Left forelimb (tissue), 1 donor: ENCODE measurements at places on chromosomes 4 and X.
A peak's percentile ranks its signal among the peaks of the same experiment; 100 is the strongest.

DNA sequence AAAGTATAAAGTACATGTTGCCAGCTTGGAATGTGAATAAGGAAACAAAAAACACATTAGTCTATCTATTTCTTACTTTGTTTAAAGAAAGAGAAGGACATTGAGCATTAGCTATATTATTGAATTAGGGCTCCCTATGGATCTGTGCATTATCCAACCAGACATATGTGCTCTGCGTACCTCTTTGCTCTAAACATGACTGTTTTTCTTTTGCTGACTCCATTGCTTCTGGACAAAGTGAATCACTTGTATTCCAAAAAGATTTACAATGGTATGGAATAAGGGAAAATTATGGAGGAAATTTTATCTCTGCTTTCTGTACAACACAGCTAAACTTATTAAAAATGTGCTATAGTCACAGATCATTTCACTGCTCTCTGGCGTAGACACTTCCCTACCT, 727.8 kb upstream of the LCORL start:
- DNase-seq, result no peak

GRCh38 chr4:90127223-90127705, at the start of gene CCSER1:
TSS of gene CCSER1 (plus strand) at chr4:90127394.
- DNase-seq, result peak; percentile 76

DNA sequence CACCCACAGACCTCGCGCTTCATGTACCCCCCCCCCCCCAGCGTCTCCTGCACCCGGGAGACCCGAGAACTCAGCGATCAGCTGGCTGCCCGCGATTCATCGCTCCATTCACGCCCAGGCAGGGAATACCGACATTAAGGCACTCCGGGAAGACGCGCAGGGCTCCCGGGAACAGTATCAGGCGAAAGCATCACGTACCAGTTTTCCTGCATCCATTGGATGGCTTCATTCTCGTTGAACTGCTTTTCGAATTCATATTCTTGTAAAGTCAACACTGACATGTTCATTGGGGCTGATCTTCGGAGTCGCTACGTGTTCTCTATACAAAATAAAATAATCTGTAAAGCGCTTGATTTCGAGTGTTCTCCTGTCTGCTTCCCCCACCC, 373 bp downstream of the ELOVL6 start:
- DNase-seq, result peak; percentile 70

DNA sequence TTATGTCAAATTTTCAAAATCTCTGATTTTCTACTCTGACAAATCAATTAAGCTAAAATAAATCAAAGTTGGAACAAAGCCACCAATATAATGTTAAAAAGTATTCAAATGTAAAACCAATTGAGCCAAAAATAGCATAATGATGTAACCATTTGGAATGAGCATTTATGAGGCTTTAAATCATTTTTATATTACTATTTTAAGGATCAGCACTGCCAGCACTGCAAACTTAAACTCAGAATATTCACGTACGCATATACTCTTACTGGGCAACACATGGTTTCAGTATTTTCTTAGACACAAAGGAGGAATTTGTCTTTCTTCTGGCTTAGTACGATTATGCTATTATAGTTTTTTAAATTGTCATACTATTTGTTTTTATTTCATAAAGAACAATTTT, 52.2 kb downstream of the AFAP1 start:
- no peak for DNase-seq

GRCh38 chr4:146900295-146900694, 45.4 kb downstream of the TTC29 start:
- no peak for DNase-seq

- DNase-seq, result no peak
Observed at GRCh38 chr4:7845493-7846128, 94.0 kb downstream of the AFAP1 start.

- no peak for DNase-seq
Observed at GRCh38 chr4:159197885-159198269, 95.0 kb downstream of the RAPGEF2 start.

DNA sequence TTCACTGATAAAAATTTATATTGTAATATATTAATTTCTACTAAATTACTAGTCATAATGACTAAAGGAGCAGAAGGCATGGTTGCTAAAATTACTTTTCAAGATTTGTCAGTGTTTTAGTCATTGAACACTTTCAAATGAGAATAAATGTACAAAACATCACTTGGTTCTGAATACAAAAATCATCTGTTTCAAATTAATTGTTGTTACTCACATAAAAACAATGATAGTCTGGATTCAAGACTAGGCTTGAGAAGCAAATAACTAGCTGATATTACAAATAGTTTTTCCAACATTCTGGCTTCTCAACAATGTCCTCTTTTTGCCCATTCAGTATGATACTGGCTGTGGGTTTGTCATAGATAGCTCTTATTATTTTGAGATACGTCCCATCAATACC, 112.5 kb downstream of the ANAPC10 start:
- DNase-seq, result no peak

- no peak for DNase-seq
Observed at GRCh38 chr4:77586951-77587383, 18.7 kb upstream of the CXCL13 start.

DNA sequence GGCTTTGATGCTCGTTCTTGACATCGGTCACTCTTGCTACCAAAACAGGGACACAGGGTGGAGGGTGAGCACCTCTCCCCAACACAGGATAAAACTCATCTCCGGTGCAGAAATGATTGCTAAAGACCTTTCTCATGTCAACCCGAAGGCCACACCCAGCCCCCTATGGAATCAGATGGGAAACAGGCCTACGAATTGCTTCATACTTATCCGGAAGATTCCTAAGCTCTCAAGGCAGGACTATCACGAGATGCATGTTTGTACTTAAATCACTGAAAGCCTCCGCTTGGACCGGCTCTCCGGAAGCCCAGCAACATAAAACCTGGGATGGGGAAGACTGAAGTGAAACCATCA, 74.9 kb downstream of the MTMR1 start:
- DNase-seq, result no peak

- no peak for DNase-seq
Observed at GRCh38 chr4:148021686-148022085, 289.8 kb downstream of the ARHGAP10 start.

DNA sequence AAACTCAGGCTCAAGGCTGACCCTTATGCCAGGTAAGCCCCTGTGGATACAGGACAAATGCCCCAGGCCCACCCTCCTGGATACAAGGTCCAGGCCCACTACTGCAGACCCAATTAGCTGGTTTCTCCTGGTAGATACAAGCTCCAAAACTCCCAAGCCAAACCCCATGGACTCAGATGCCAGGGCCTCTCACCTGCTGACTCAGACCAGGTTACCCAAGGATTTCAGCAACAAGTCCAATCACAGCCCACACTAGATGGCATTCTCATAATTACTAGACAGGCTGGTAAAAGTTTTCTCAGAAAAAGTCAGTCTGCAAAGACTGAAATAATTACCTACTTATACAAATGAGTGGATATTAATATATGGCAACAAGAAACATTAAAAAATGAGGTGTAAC, 87.0 kb downstream of the KLF8 start:
- no peak for DNase-seq

- peak; percentile 92 for DNase-seq
Observed at GRCh38 chrX:41923211-41923977, at the start of gene CASK. TSS of gene CASK (minus strand) at chrX:41923554. CDS start at chrX:41922988, 566 bp downstream.

DNA sequence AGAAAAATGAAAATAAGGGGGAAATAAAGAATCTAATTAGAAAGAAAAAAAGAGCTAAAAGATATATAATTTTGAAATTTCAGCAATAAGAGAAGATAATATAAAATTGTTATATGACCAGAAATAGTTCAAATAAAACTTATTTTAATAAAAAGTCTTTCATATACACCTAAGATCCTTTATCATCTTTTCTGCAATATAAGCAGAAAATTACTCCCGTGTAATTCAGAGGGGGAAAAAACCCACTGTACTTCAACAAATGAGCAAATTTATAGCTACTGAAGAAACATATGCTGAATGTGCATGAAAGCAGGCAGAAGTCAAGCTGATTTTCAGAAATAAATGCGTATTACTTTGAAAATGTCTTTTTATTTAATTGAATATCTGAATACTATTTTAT, 771.3 kb downstream of the FAT4 start:
- DNase-seq, result no peak

GRCh38 chr4:25160714-25161592, 704 bp upstream of the SEPSECS start:
- DNase-seq, result no peak

DNA sequence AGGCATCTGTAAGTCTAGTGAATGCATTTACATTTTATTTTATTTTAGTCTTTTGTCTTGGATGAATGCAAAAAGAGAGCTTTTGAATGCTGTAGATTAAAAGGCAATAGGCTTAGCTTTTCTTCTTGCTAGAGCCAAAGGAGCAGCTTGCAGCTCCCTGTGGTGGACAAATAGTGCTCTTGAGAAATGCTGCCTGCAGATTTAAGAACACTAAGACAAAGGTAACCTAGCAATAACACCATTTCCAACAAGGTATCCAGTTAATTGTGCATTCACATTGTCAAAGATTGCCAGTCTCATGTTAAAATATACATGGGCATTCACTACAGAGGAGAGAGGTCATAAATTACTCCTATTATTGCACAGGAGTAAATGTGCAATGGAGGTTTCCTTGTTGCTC, 859.2 kb upstream of the PRKX start:
- no peak for DNase-seq

DNA sequence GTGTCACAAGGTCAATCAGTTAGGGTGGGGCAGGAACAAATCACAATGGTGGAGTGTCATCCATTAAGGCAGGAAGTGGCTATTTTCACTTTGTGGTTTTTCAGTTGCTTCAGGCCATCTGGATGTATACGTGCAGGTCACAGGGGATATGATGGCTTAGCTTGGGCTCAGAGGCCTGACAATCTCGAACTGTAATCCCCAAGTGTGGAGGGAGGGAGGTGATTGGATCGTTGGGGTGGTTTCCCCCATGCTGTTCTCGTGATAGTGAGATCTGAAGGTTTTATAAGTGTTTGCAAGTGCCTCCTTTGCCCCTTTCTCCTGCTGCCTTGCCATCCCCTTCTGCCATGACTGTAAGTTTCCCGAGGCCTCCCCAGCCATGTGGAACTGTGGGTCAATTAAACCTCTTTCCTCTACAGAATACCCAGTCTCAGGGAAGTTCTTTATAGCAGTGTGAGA, 36.7 kb upstream of the STS start:
- no peak for DNase-seq
